Bladder microvascular endothelial cell (primary cell): ENCODE measurements at places on chromosomes 4 and X. TPM values are rescaled to one million over a fixed set of nuclear protein-coding genes. Genes with fewer than 3 reads are reported as not detected.

Gene F11
- total RNA-seq, result not detected in 2 replicates

Gene TRIM75
- total RNA-seq, result not detected in 2 replicates

Gene SLC26A1
- total RNA-seq, result 0.13 and 0.16 TPM in 2 replicates

Gene ITM2A
- total RNA-seq, result 115 and 191 TPM in 2 replicates

Gene CCNB3
- total RNA-seq, result 0.16 and 0.19 TPM in 2 replicates
